GM12878 (cell line): ENCODE measurements at places on chromosomes 4 and X. TPM values are rescaled to one million over a fixed set of nuclear protein-coding genes. Genes with fewer than 3 reads are reported as not detected.
A peak's percentile ranks its signal among the peaks of the same experiment; 100 is the strongest.

Gene TXK
- total RNA-seq, result 1.3 and 1.4 TPM in 2 replicates

GRCh38 chr4:67091673-67092072, 453.6 kb downstream of the CENPC start:
- DNase-seq, result no peak

DNA sequence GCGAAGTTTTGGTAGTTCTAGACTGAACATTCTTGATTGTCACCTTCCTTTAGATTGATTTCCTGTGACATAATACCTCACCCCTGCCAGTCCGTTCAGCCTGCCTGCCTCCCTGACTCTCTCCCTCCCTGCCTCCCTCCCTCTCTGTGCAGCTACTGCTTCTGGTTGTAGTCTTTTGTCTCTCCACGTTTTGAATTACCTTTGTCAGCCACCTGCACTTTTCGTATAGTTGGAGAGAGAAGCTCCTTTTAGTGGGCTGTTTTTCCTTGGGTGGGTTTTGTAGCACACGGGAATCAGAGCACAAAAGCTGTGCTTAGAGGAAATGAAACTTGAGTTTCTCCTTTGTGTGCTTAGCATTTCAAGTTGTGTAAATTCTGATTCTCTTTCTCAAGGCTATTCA, 32.6 kb upstream of the MSMO1 start:
- DNase-seq, result peak; percentile 25

- no peak for DNase-seq
Observed at GRCh38 chr4:88251924-88252323, 32.4 kb downstream of the PPM1K start.

Gene PCDH7
- total RNA-seq, result 0.21 TPM in 1 of 2 replicates, not detected in the other
